ENCODE measurements at places on chromosomes 16 and 17. TPM values are rescaled to one million over a fixed set of nuclear protein-coding genes. Genes with fewer than 3 reads are reported as not detected.

Gene MAPT
- total RNA-seq, result 3.6 TPM

Gene CACNB1
- 3.6 TPM for total RNA-seq

Gene SLC4A1
- total RNA-seq, result not detected

Gene CCL16
- total RNA-seq, result not detected

Gene EPOP
- total RNA-seq, result 0.67 TPM

Gene MT1H
- not detected for total RNA-seq

Gene CKLF
- total RNA-seq, result 84.8 TPM

Gene KIF18B
- 3.8 TPM for total RNA-seq
